ENCODE measurements at places on chromosomes 4 and X.
A peak's percentile ranks its signal among the peaks of the same experiment; 100 is the strongest.

DNA sequence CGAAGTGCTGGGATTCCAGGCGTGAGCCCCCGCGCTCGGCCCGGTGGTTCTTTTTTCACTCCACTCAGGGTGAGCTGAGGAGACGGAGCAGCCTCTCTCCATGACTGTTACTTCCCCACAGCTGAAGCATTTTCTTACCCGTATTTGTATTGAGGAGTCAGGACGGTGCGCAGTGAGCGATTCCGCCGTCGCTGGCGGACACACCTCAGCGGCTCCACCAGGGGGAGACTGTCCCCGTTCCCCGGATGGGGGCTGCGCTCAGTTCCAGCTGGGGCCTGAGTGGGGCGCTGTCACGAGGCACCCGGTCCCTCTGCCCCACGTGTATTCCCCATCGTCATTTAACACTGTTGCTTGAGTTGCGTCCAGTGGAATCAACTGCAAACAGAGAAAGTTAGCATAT, 844.0 kb upstream of the FRG1 start:
- DNase-seq, result no peak

- no peak for DNase-seq
These were observed 203.6 kb downstream of the ARHGEF9 start for GRCh38 chrX:63581398-63581797.

- DNase-seq, result no peak
These were observed 12.8 kb upstream of the XIAP start for GRCh38 chrX:123847056-123847455.

- DNase-seq, result peak; percentile 92
These were observed 348.7 kb downstream of the MAPK10 start for GRCh38 chr4:86011117-86011516.

- DNase-seq, result peak; percentile 50
These were observed 30.4 kb downstream of the CFAP299 start for GRCh38 chr4:80365928-80366327.

GRCh38 chr4:53659112-53659511, 67.8 kb upstream of the LNX1 start:
- peak; percentile 22 for DNase-seq
